ENCODE measurements at places on chromosomes 16 and 17.

- DNase-seq = no peak
Observed at GRCh38 chr17:55962951-55963401, 190.3 kb upstream of the ANKFN1 start.

DNA sequence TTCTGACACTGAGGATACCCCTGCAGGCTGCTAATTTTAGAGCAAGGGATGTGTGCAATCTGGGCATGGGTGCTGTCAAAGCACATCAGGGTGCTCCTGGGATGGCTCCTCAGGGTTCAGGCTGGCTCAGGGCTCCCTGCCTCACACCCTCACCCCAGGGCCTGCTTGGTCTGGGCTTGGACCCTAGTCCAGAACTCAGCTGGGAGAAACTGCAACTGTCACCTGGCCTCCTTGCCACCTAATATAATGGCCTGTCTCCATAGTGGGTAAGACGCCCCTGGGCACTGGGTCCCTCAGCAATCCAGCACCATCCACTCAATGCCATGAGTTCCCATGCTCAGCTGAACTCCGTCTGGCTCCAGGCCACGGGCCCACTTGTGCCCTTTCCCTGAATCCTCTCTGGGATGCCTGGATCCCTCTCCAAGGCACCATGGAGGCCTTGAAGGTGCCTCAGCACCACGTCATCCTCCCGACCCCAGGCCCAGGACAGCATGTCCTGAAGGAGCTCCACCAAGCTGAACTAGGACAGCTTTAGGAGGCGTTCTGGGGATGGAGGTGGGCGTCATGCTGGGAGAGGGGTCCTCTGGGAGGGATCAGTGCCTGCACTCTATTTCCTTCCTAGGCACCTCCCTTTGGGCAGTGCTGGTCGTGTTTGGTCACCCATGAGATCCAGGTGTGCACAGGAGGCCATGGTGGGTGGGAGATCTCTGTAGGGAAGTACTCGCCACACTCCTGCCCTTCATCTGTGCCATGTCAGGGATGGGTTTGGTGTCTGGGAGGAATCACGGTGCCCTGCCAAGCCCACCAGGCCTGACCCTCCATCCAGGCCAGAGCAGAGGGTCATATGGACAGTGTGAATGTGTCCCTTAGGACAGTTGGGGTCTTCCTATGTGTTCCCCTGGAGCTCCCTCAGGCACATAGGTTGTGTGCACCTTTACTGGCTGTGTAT, 1688.4 kb downstream of the TP53TG3F start:
- no peak for DNase-seq

DNA sequence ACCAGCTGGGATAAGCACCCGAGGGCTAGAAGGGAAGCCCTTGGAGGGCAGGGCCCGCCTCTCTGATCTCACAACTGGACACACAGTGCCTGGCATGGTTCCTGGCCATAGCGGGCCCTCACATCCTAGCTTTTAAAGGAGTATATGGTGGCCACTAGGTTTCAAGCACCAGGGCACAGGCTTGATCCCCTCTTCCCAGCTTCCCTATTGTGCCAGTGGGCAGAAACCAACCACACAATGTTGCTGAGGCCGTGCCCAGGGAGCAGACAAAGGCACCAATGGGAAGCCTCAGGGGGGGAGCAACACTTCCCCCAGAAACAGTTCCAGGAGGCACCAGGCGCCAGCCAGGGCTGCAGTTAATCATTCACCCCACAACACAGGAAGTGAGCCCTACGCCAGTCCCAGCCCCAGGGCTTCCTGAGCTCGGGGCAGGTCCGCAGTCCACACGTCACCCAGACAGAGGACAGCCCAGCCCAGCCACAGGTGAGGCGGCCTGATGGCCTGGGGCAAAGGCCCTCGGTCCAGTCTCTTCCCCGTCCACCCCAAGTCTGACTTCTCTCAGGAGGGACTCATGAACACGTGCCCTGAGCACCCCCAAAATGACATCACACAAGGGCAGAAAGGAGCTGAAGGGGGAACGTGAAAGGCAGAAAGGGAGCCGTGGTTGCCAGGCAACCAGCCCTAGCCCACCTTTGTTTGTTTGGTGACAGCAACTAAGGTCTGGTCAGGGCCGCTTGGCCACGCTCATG, 12.8 kb downstream of the SMIM5 start:
- no peak for DNase-seq

DNA sequence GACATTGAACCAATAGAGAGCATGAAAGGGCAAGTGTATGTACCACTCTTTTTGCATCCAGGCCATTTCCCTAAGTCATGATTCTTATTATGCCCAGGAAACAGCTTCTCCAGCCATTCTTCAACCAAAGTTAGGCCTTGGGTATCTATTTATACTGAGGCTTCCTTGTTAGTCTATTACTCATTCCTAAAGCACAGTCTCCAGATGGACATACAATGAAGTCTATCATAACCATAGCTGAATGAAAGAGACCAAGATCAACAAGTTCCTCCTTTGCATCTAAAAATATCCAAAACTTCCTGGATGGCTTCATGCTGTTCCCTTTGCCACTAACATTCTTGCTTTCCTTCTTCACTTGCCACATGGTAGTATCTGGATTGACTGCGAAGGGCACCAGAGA, 265.9 kb downstream of the CDH8 start:
- no peak for DNase-seq

DNA sequence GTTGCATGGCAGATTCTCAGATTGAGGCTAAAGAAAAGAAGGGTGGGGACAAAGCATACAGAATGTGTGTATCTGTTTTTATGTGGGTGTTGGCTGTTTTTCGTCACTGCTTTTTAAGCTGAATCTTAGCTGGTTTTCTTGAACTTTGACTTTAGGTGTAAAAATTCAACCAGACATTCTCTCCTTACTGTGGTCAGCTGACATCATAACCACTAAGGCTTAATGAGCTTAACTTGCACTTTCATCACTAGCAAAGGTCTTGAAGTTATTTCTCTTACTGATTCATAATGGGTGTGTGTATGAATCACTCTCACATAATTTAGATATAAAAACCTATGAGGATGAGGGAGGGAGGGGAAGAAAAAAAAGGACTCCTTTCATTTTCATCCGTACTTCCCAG, 4.0 kb upstream of the CDC6 start:
- DNase-seq = no peak

GRCh38 chr17:44751806-44752205, 7.0 kb upstream of the ADAM11 start:
- DNase-seq = no peak

- DNase-seq = no peak
Observed at GRCh38 chr17:73861543-73861942, 217.3 kb upstream of the SDK2 start.

DNA sequence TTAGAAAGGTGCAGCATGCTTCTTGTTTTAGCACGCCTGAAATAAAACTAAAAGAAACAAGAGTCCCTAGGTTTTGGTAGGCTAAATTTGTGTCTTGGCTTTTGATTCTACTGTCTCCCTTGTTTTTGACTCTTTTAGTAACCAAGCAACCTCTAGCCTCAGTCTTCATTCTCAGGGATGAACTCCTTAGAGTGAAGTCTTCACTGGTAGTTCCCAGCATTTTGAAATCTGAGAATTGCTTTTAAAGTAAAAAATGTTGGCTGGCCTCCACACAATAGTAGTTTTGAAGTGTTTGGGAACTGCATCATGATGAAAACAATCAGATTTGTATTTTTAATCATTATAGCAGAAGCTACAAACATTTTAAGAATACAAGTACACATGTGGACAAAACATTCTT, 6.1 kb upstream of the CDR2 start:
- no peak for DNase-seq

Data from natural killer cell treated with Interleukin-12 subunit alpha and Interleukin-12 subunit beta and Interleukin-15 and Interleukin-18, amount 100 ng/mL, for 72 hours (primary cell).